ENCODE measurements at places on chromosomes 3 and 15. TPM values are rescaled to one million over a fixed set of nuclear protein-coding genes. Genes with fewer than 3 reads are reported as not detected.

MOBP gene
- not detected for total RNA-seq

DNA sequence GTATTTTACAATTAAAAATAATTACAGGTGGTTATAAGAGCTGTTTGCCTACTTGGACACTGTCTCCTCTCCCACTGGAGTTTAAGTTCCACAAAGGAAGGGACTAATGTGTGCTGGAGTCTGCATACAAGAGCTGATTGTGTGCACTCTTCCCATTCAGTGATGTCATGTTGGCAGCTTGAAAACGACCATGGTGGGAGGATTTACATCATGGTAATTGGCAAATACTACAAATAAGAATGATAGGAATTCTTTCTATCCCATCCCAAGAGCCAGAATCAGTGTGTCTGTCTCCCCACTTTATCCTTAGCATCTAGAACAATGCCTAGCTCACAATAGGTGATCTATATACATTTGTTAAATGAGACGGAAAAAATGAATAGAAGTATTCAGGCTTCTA lies 14.1 kb downstream of the ITGA11 start:
- peak; percentile 17 for DNase-seq

GRCh38 chr3:113623324-113623723 lies 73.1 kb downstream of the USF3 start:
- no peak for DNase-seq

SRGAP3 gene
- total RNA-seq: 2.4 TPM

- no peak for DNase-seq
Measured at GRCh38 chr3:147614210-147614609, 205.0 kb downstream of the ZIC1 start.

NT5DC2 gene
- total RNA-seq: 21.6 TPM

DNA sequence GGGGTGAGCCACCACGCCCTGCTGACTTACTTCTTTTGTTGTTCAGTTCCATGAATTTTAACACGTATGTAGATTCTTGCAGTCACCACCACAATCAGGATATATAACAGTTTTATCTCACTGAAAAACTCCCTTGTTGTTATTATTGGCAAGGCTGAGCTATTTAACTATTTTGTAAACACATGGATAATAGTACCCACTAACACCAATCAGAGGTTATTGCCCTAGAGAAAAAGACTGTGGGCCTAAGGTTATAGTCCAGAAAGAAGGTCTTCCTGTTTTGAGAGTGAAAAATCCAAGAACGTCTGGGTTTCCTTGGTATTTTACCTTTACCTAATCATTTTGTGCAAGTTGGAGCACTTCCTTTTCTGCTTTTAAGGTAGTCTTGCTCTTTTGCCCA lies 9.5 kb downstream of the ZWILCH start:
- DNase-seq: no peak

DNA sequence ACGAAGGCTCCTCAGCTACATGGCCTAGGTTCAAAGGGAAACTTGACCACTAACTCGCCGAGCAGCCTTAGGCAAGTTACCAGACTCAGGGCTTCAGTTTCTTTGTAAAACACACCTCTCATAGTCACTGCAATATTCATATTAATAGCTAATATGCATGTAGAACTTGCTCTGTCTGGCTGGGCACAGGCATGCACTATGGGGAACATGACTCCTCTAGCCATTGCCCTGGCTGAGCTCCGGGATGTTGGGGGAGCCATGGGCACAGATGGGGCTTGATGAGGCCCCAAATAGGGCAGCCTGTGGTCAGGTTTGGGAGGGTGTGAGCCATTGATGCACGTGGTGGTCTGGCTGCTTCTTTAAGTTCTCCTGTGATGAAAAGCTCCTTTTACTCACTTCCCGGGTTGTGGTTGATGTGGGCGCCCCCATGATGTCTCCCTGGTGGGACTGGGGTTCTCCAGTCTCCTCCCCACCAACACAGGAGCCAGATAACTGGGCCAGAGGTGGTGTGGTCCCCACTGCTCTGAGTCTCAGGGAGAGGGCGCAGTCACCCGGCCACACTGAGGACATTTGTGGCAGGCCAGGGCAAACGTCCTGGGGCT lies 29.4 kb upstream of the DUSP7 start:
- DNase-seq: no peak

- DNase-seq: no peak
Measured at GRCh38 chr15:85331655-85332285, 48.6 kb upstream of the AKAP13 start.

GABRB3 gene
- 1.7 TPM for total RNA-seq

ASB14 gene
- total RNA-seq: not detected

SOX14 gene
- total RNA-seq: not detected

ABHD10 gene
- total RNA-seq: 25.6 TPM

LRRN1 gene
- 3.0 TPM for total RNA-seq

KBTBD13 gene
- total RNA-seq: 0.21 TPM

DNA sequence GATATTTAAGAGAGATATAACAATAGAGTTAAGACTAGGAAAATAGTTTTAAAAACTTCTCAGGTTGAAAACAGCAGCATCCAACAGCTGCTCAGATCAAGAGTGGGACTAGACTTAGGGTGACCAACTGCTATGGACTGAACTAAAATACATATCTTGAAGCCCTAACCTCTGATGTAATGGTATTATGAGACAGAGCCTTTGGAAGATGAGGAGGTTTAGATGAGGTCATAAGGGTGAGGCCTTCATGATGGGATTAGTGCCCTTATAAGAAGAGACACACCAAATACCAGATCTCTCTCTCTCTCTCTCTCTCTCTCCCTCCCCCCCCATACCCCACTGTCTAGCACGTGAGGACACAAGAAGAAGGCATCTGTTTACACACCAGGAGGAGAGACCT lies 37.4 kb upstream of the GALNT15 start:
- no peak for DNase-seq

Measured in uterus (tissue), 4 donors.